ENCODE measurements at places on chromosomes 12 and 14.
A peak's percentile ranks its signal among the peaks of the same experiment; 100 is the strongest.

DNA sequence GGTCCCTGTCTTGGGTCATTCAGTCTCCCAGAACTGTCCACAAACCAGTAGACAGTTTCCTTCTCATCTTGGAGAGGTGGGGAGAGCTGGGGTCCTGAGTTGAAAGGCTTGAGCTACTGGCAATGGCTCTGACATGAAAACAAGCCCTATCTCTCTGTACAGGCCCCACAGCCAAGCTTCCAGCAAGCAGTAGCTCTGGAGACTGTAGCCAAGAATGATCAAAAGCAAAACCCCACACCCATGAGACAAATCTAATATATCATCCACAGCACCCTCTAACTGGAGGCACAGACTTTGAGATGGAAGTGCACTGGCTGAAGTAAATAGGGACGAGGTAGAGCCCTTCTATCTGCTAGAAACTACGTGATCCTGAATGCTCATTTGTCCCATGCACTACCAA, 40.9 kb downstream of the RERG start:
- DNase-seq: no peak

GRCh38 chr12:60394665-60395064, 798.8 kb downstream of the SLC16A7 start:
- no peak for DNase-seq

GRCh38 chr12:33111850-33112249, 215.3 kb upstream of the PKP2 start:
- no peak for DNase-seq

DNA sequence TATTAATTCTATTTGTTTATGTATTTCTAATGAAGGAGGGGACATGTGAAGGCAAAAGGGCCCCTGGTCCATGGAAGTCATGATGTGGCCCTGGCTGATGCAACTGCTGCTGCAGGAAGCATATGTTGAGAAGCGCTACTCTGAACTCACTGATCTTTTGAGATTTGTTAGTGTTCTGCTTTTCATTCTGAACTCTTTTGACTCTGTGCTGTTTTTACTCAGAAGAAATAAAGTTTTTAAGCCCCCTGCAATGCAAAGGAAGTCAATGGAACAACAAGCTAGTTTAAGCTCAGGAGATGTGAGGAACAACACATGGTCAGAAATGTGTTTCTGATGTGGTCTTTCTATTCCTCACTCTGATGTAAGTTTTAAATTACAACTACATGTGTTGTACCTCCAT, 88.9 kb upstream of the BTG1 start:
- no peak for DNase-seq

DNA sequence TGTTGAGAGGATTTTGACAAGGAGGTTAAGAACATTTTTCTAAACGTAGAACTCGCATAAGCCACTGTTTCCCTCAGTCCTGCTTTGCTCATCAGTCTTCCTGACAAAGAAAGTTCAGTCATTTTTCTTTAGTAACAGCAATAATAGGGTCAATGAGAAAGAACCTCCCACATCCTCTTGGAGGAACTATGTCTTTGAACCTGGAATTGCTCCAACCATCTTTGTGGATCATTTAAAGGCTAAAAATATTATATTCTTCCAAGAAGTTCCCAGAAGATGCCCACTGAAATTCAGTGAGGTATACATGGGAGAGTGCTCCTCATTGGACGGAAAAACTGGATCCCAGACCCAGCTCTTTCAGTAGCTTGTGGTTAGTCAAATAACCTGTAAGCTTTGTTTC, 282.8 kb upstream of the FAR2 start:
- no peak for DNase-seq

DNA sequence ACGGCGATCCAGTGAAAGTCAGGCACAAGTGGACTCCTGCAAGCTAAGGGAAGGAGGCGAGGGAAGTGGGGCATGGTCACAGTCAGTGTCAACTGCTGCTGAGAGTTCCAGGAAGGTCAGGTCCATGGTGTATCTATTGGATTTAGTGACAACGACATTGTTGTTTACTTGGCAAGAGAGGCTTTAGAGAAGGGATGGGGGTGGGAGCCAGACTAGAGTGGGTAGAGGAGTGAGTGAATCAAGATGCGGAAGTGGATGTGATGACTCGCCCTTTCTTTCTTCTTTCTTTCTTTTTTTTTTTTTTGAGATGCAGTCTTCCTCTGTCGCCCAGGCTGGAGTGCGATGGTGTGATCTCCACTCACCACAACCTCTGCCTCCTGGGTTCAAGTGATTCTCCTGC, 12.5 kb downstream of the P2RX7 start:
- DNase-seq: no peak

- peak; percentile 15 for DNase-seq
Measured at GRCh38 chr12:28998662-28999120, 150.4 kb upstream of the FAR2 start.

DNA sequence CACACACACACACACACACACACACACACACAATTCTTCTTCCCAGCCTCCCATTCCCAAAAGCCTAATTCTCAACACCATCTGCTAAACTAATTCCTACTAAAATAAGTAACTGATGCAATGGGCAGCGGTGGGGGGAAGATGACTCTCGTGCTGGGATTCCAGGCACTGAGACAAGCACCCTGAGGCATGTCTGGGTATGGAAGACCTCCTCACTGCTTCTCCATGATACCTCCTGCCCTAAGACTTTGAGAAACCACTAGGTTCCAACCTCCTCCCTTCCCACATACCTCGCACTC, 789 bp upstream of the VWF start:
- no peak for DNase-seq

GRCh38 chr12:114955414-114956014, 271.5 kb upstream of the TBX3 start:
- DNase-seq: no peak

DNA sequence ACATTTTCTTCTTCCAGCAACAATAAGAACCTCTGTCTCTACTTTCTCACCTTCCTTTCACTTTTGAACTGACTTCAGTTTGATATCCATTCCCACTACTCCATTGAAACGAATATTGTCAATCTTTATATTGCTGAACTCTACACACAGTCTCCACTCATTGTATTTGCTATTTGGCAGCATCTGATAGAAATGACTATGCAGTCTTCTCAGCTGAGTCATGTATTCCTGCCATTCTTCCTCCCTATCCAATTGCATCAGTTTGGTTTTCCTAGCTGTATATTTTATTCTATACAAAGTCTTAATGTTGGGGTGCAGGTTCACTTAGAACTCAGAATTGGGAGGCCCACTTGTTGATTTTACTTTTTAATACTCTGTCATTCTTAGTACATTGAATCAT, 107.5 kb upstream of the CPNE8 start:
- peak; percentile 25 for DNase-seq

- peak; percentile 47 for DNase-seq
Measured at GRCh38 chr12:71469258-71469750, 29.7 kb downstream of the LGR5 start.

Measured in ACHN (cell line).